CD4-positive, alpha-beta T cell treated with Interleukin-21 for 1 hour (primary cell): ENCODE measurements at places on chromosomes 6 and 20.

DNA sequence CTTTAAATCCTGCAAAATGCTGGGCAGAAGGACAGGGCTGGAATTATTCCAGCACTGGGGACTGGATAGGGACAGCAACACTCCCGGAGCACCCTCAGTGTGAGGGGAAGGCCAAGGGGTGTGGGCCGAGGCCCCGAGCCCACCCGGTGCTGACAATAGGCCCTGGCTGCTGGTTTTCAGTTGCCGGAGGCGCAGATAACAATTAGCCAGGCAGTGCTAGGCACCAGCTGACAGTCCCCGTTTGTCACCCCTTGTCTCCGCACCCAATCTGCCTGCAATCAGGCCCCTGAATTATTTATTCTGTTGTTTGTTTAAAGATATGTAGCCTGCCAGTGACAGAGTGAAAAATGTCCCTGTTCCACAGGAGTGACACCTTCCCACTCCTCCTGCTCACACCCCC lies 120.0 kb downstream of the GRM4 start:
- DNase-seq = no peak

- no peak for DNase-seq
Measured at GRCh38 chr6:12875051-12875450, 158.5 kb downstream of the PHACTR1 start.

- DNase-seq = no peak
Measured at GRCh38 chr6:108597572-108598304, 37.0 kb downstream of the FOXO3 start.

- no peak for DNase-seq
Measured at GRCh38 chr6:142821164-142821716, 123.7 kb downstream of the HIVEP2 start.

DNA sequence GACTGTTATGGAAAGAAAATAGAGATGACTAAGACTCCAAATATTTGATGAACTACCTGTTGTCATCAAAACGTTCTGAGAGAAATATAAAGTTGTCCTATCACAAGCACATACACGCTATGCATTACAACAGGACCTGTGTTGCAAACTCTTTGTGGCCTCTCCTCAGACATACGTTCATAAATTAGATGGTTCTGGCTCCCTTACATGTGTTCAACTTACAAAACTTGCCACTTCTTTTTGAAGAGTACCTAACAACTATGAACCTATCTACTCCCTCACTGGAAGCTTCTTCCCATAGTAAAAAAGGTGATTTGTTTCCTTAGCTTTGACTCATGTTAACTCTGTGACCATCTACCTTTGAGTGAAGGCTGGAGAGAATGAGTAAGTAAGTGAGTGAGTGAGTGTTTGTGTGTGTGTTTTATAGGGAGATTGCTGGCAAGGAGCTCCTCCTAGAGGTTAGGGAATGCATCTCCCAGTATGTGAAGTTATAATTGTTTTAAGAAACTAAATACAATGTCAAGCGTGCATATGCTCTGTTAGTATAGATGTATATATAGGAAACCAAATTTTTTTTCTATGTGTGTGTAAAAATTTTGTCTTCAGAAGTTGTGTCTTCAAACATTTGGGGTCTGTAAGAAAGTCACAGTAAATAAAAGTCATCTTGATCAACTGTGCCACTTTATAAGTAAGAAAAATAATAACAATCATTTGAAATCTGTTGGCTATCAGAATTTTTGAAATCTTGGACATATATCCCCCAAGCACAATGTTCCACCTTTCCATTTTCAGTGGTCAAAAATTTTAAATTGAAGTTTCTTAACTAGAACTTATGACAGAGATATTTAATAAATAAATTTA lies 1211.1 kb upstream of the GJE1 start:
- peak; percentile 6 for DNase-seq
